ENCODE measurements at places on chromosomes 13 and 19.

DNA sequence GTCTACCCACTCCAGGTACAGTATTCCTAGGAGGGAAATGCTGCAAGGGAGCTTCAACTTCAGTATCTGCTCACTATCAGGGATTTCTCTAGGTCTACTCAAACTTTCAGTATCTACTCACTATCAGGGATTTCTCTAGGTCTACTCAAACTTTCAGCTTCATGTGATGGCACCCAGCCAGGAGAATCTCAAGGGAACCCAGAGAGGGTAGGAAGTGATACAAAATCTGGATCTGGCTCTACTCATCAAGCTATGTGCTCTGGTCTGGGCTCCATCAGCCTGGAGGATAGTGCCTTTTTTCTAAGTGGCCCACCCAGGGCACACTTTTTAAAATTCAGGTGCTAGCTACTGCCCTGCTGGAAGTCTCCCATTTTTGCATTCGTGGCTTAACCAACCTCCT lies 52.3 kb upstream of the FNDC3A start:
- no peak for DNase-seq

DNA sequence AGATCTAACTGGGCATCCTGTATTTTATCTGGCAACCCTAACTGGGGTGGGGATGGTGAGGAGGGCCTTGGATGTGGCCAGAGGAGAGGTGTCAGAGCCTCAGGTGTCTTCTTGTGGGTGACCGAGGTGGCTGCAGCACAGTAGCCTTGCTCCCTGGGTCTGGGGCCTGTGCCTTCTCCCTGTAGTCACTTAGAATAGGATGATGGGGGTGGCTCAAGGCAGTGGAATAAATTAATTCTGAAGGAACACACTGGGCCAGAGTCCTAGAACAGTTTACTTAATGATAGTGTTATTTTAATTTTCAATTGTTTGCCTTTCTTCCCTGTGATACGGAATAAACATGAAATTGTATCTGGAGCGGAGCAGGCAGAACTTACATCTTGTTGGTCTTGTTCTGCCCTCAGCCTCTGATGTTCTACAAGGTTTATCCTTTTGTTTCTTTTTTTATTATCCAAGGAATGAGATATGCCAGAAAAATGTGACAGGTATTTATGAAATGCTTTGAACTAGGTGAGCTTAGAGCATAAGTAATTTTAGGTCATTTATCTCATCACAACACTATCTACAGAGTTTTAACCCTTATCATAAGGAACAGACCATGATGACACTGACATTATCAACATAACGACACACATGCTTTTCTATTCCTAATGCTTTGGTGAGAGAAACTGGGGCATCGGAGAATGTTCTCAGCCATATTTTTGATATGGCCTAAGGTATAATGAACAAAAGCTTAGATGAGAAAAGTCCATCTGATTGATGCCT lies 51.4 kb downstream of the LRCH1 start:
- DNase-seq = no peak

DNA sequence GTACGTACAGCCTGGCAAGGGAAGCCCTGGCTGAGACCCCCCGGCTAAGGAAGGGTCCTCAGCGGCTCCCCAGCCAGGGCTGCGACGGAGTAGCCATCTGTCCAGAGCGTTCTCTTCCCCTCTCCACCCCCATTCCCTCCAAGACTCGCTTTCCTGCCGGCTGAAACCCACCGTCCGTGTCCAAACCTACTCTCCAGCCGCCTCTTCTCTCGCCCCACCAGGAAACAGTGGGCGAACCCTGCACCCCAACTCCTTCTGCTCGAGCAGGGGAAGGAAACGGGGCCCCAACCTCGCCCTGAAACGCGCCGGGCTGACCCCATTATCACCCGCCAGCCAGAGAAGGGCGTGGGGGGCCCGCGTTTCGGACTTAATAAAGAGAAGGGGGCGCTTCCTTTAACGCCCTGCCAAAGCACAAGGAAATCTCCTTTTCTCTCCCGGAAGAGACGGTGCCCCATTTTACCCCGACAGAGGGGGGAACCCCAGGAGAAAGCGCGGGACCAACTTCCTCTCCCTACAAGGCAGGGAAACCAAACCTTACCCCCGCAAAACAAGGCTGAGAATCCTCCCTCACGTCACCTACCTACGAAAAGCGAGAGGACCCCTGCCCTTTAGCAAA lies 2.5 kb downstream of the ZC3H4 start:
- peak; percentile 41 for DNase-seq

- DNase-seq = no peak
Measured at GRCh38 chr19:49939721-49940481, 10.6 kb upstream of the NUP62 start.

DNA sequence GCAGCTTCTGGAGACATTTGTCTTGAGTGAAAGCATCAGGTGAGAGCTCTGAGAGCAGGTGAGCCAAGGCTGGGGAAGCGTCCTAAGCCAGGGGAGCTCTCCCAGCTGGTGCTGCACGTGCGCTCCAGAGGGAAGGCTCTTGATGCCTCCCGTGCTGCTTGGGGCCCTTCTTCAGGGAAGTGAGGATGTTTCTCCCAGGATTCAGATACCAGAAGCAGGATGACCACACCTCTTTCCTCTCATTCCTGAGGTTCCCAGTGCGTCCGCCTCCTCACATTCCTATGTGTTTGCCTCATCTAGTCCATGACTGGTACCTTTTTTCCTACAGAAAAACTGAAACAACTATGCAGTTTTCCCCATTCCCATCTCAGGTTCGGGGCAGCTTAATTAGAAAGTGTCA lies 231.0 kb upstream of the IRS2 start:
- DNase-seq = no peak

GRCh38 chr13:74633734-74634133 lies 499.5 kb upstream of the KLF12 start:
- DNase-seq = no peak

GRCh38 chr19:48969276-48970138 lies 4.4 kb downstream of the FTL start:
- no peak for DNase-seq

GRCh38 chr13:29452773-29453616 lies 142.5 kb downstream of the SLC7A1 start:
- DNase-seq = no peak

DNA sequence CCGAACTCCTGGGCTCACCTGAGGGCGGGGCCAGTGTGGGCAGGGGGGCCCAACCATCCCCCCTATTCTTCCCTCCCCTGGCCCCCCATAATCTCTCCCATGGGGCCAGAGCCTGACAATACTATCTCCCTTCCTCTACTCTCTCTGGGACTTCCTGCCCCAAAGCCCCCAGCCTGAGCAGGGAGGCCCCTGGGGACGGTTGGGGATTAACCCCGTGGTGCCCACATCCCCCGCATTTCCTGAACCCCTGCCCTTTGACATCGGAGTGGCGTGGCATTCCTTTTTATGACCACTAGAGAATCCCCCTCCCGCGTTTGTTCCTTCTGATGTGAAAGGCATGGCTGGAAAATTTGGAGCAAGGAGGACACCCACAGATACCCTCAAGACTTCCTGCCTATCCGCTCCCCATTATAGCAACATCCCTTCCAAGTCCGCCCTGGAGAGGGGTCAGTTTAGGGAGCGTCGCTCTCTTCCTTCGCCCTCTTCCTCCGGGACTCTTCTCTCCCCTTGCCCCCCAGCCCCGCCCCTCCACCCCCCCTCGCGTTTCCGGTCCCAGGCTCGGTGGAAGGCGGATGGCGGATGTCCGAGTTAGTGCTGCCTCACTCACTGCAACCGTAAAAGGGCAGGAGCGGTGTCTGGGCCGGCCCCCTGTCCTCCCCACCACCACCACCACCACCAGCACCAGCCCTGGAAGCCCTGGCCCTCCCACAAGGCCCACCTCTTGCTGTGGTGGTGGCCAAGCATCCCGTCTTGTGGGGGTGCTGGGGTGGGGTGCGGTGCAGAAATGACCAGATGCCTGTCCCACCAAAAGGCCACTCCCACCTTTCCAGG lies 1.8 kb downstream of the VASP start:
- no peak for DNase-seq

DNA sequence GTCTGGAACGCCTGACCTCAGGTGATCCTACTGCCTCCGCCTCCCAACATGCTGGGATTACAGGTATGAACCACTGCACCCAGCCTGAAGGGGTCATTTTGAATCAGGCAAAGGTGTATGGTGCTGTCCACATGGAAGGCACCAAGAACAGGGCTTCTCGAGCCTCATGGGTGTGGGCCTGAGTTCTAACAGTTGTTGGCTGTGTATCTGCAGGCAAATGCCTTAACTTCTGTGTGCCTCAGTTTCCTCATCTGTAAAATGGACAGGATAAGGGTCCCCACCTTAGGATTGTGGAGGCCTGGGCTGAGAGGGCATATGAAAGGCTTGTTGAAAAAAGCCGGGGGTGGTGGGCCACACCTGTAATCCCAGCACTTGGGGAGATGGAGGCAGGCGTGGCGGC lies 9.2 kb downstream of the AP1M2 start:
- no peak for DNase-seq

DNA sequence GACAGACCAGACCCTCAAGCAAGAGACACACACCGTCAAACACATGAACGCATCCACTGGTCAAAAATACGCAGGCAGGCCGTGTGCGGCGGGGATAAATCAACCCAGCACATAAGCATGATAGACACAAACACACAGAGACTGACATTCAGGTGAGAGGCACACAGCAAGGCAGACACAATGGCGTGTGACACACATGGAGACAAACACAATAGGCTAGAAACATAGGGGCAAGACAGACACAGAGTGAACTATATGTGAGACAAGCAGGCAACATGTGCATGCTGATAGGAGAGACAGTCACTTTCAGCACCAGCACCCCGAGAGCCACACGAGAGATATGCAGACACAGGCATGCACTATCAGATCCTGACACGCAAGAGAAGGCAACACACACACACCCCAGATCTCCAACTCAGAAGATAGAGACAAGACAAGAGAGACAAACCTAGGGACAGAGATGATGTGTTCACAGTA lies 6.9 kb upstream of the JUNB start:
- peak; percentile 29 for DNase-seq

DNA sequence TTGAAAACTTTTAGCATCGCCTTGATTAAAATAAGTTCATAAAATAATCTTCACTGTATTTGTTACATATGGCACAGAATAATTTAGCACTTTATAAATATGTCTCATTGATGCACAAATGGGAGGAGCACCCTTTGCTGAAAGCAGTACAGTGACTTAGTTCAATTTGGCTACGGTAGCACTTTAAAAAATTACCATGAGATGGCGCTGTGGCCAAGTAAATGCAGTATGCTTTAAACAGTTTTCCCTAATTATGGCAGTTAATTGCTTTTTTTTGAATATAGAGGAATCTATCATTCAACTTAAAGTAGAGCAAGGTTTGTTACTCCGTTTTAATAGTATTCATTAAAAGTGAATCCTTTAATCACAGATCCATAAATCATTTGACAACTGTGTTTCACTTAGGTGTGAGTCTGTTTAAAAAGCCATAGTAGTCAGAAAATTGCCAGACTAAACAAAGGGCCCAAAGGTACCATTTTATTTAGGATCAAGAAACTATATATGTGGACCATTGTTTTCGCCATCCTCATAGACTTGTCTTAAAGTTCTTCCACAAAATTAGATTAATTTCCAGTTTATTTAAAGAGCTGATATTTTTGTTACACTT lies 34.7 kb upstream of the ESD start:
- DNase-seq = peak; percentile 4

- no peak for DNase-seq
Measured at GRCh38 chr19:45995715-45996385, 583 bp downstream of the CCDC61 start.

GRCh38 chr13:51681037-51681678 lies 96.9 kb downstream of the WDFY2 start:
- DNase-seq = no peak

GRCh38 chr13:71759651-71760511 lies 107.1 kb downstream of the DACH1 start:
- DNase-seq = no peak

- no peak for DNase-seq
Measured at GRCh38 chr19:47302249-47302648, 7.4 kb upstream of the C5AR1 start.

- no peak for DNase-seq
Measured at GRCh38 chr19:35167251-35168119, 12.9 kb downstream of the FXYD5 start.

GRCh38 chr13:51397262-51397941 lies 55.4 kb downstream of the INTS6 start:
- DNase-seq = no peak

DNA sequence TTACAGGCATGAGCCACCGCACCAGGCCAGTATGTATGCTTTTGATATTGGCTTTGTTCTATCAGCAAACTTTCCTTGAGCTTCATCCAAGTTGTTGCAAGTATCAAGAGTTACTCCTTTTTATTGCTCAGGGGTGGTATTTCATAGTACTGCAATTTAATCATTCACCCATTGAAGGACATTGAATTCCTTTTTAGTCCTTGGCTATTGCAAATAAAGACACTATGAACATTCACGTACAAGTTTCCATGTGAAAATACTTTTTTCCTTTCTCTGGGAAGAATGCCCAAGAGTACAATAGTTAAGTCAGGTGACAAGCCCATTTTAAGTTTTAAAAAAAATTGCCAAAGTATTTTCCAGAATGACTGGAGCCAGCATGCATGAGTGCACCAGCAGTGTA lies 20.4 kb downstream of the CEACAM3 start:
- DNase-seq = no peak

- no peak for DNase-seq
Measured at GRCh38 chr13:33633701-33634545, 184.0 kb upstream of the RFC3 start.

DNA sequence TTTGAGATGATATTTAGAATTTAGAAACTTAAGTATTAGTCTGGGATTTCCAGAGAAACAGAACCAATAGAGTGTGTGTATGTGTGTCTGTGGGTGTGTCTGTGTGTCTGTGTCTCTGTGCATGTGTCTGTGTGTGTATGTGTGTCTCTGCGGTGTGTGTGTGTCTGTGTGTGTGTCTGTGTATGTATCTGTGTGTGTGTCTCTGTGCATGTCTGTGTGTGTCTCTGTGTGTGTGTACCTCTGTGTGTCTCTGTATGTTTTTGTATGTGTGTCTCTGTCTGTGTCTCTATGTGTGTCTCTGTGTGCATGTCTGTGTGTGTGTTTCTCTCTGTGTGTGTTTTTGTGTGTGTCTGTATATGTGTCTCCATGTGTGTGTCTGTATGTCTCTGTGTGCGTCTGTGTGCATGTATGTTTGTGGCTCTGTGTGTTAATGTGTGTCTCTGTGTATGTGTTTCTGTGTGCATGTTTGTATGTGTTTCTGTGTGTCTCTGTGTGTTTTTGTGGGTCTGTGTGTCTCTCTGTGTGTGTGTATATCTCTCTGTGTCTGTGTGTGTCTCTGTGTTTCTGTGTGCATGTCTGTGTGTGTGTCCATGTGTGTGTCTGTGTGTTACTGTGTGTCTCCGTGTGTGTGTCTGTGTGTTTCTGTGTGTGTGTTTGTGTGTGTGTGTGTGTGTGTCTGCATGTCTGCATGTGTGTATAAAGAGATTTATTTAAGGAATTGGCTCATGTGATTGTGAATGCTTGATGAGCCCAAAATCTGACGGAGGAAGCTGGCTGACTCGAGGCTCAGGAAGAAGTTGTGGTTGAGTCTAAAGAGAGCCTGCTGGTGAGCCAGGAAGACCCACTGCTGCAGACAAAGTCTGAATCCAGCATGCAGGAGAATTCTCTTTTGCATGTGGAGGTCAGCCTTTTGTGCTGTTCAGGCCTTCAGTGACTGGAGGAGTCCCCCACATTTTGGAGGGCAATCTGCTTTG lies 22.2 kb downstream of the GPR42 start:
- DNase-seq = no peak

GRCh38 chr13:68174893-68175292 lies 944.8 kb upstream of the PCDH9 start:
- no peak for DNase-seq
